ENCODE measurements at places on chromosomes 2 and 18. TPM values are rescaled to one million over a fixed set of nuclear protein-coding genes. Genes with fewer than 3 reads are reported as not detected.

The SULT1C4 gene
- 3.7 TPM for total RNA-seq

The SP5 gene
- 7.5 TPM for total RNA-seq

DNA sequence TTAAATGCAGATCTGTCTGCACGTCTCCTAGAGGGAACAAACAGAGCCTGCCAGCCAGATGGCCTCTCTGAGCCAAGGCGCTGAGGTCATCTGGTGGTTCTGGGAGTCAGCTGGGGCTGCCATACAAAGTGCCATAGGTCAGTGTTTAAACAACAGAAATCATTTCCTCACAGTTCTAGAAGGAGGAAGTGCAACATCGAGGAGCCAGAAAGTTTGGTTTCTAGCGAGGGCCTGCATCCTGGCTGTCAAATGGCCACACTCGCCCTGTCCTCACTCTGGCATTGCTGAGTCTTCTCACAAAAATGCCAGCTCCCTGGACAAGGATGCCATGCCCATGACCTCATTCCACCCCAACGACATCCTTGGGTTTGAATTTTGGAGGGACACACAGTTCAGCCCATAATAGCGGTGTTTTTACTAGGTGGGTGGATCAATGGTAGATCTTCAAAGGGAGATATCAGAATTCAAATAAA is 59.6 kb downstream of the MYT1L start:
- DNase-seq, result no peak

- no peak for DNase-seq
These were observed 24.4 kb downstream of the CRYGD start for GRCh38 chr2:208099682-208100470.

- no peak for DNase-seq
These were observed 112.9 kb downstream of the AFF3 start for GRCh38 chr2:100029460-100029859.

DNA sequence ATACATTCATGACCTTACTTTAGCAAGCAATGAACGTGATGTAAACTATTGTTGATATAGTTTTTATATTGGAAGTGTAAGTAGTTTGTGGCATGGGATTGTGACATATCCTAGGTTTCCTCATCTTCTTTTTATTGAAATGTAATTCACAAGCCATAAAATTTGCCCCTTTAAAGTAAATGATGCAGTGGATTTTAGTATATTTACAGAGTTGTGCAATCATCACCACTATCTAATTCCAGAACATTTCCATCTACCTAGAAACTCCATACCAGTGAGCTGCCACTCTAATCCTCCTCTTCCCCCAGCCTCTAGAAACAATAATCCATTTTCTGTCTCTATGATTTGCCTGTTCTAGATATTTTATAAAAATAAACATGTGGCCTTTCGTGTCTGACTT is 10.7 kb upstream of the CASP10 start:
- DNase-seq, result no peak

DNA sequence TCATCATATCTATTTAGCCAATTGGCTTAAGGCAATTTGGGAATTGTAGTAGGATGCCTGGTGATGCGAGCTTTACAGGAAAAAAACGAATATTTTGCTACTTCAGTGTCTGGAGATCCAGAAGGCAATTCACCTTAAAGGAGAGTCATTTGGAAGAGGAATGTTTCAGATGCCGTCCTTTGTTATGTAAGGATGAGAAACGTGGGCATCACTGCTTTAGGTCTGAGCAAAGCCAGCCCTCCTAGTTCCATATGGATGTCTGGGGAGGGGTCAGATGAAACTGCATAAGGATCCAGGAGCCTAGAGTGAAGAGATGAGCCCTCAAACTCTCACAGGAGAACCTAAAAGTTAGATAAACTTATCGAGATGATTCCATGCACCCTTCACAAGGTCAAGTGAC is 30.9 kb upstream of the DOCK10 start:
- no peak for DNase-seq

Measured in tibial nerve (tissue), 4 donors.